ENCODE measurements at places on chromosomes 4 and X.
A peak's percentile ranks its signal among the peaks of the same experiment; 100 is the strongest.

DNA sequence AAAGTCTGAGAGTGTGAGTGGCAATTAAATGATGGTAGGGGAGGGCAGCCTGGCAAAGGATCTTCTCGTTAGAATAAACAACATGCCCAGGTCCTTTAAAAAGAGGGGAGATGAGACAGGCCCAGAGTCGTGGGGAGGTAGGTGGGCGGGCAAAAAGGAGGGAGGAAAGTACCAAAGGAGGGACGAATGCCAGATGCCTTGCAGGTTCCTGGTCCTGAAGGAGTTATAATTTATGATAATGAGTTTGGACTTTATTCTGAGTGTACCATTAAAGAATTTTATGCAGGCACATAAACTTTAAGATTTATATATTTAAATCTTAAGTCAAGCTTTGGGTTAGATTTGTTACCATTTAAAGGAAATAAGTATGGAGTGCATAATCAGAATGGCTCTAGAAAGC, 62.3 kb upstream of the SMARCA5 start:
- no peak for DNase-seq

DNA sequence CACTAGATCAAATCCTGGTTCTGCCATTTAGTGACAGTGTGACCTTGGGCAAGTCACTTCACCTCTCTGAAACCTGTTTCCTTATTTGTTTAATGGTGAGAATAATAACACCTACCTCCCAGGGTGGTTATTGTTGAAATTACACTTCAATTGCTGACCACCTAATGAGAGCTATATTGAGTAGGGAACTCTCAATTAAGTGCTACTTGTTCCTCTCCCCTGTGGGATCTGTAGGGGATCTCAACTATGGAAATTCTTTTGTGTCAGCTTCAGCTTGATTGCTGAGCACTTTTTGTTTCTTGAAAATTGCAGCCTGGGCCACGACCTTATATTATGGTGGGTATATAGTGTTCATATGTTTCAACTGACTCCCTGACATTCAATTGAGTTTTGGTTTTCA, 102.1 kb downstream of the SHROOM4 start:
- DNase-seq, result no peak

DNA sequence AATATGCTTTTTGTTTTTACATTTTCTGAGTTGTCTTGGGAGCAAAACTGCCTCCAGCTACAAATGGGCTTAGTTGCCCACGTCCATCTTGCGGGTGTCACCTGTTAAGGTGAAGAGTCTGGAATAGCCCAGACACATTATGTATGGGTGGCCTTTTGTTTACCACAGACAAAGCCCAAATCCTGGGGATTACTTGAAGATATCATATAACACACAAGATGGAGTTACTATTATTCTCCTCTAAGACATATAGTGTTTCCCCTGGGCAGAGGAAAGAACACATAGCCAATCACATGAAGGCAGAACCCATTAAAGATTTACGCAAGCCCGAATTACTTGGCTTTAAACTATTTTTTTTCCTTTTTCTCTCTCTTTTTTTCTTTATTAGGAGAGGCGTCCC, 625.6 kb upstream of the FAM241A start:
- DNase-seq, result no peak

DNA sequence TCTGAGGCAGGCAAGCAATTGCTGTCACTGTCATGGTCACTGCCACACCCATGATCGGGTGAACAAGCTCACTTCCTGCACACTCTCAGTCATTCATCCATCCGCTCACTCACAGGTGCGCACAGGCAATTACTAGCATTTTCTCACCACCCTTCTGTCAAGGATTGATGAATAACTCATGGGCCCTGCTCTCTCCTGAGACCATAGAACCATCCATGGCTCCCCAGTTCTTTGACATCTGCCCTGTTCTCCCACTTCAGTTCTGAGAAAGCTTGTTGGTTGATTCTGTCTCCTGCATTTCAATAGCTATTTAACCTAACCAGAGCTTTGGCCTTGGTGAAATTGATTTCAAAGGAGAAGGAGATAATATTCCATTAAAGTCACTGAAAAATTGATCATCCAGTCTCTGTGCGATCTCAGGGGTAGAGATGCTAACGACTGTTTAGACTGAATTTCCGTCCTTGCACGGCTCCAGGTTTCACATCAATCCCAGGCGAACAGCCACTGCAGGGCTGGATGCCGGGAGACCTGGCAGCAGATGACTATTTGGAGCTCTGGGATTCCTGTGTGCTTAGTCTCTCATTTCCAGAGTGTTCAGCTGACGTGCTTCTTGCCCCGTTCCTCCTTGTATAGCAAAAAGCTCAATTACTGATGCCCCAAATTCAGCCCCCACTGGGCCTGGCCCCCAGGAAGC, 36.9 kb upstream of the ADRA2C start:
- no peak for DNase-seq

- no peak for DNase-seq
These were observed 483.5 kb downstream of the ARAP2 start for GRCh38 chr4:35760807-35761206.

- DNase-seq, result no peak
These were observed 705.9 kb downstream of the FSTL5 start for GRCh38 chr4:161457906-161458305.

GRCh38 chrX:44828008-44828605, 15.7 kb upstream of the DUSP21 start:
- DNase-seq, result no peak

- no peak for DNase-seq
These were observed 15.2 kb downstream of the EFNB1 start for GRCh38 chrX:68843992-68844391.

GRCh38 chrX:18457000-18457399, 31.6 kb downstream of the CDKL5 start:
- no peak for DNase-seq

- peak; percentile 27 for DNase-seq
These were observed 170.7 kb upstream of the ZCCHC13 start for GRCh38 chrX:74133156-74133796.

DNA sequence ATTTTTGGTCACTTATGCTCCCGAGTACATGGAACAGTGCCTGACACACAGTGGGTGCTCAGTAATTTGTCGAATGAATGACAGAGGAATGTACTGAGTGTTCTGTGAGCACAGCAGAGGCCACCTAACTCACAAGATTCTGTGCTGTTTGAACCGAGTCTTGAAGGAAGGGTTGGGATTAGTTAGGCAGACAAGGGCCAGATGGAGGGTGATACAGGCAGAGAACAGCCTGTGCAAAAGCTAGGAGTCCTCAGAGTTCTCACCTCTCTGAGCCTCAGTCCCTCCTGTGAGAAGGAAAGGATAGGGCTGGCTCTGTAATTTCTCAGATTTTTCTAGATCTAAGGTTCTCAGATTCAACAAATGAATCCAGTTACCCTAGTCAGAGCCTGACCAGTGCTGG, 108.8 kb downstream of the NHSL2 start:
- no peak for DNase-seq

- no peak for DNase-seq
These were observed 60.9 kb downstream of the CLOCK start for GRCh38 chr4:55485821-55486220.

All from HuH-7.5 (cell line).